ENCODE measurements at places on chromosomes 5 and 9. TPM values are rescaled to one million over a fixed set of nuclear protein-coding genes. Genes with fewer than 3 reads are reported as not detected.
A peak's percentile ranks its signal among the peaks of the same experiment; 100 is the strongest.

GRCh38 chr9:132008855-132009812 lies 70.5 kb downstream of the MED27 start:
- no peaks in the 10 kb centered on the region for H3K36me3 ChIP-seq
- peaks cover 9% of the 10 kb centered on the region for H3K4me1 ChIP-seq
- no peak for DNase-seq
- H3K27me3 ChIP-seq = no peaks in the 10 kb centered on the region

Gene OMD
- not detected for total RNA-seq

DNA sequence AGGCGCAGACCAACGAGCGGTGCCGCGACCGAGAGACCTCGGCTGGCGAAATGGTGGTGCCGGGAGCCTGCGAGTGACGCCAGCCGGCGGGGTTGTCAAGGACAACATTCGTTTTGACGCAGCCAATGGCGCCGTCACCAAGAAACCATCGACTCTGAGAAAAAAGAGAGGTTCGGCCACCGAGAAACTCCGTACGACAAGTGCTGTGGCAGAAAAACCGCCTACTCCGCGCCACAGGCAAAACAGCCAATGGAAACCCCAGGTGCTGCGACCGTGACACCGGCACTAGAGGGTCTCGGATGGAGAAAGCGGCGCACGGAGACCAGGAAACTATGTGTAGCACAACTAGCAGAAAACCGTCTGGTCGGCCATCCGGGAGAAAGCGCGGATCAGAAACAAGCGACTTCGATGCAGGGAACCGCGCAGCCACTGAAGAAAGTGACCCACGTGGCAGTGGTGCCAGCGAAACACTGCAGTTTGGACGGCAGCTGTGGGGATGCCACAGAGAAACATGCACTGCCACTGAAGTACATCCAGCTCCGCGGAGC lies 88.8 kb downstream of the ANXA2R start:
- DNase-seq = no peak
- no peaks in the 10 kb centered on the region for H3K4me1 ChIP-seq
- peaks cover 22% of the 10 kb centered on the region for H3K36me3 ChIP-seq

Gene CCDC107
- total RNA-seq = 8.0 TPM

Gene OLFML2A
- 0.88 TPM for total RNA-seq

Gene CYLC2
- not detected for total RNA-seq

Gene TMEM252
- not detected for total RNA-seq

DNA sequence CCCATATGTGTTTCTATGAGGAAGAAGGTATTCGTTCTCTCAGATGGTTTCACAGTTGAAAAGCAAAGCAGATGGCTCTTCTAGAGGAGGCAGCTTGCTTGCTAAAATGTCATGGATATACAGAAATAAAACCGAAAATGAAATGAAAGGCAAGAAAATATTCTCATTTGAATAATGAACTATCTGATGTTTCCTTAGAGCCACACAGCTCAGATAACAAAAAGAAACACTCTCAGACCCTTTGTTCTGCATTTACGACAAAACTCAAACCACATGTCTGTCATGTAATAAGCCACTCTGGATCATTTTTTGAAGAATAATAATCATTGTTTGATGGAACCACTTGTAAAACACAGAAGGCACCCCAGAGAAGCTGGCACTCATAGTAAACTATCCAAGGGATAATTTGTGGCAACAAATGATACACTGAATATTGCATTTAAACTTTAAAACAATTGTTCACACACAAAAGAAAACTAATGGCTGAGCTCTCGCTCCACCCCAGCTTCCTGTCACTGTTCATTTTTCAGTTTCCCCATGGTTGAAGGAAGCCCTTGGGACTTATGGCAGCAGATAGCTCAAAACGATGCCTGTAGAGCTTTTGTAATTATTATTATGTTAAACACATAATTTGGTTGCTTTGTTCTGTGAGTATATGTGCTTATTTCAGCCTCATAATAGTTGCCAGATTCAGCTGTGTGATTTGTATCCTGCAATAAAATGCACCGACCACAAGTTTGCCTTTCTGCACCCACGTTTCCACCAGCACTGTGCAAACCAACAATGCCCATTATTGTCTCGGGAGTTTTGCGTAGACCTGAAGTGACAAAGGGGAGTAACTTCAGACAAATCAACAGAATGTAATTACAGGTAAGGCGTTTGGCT lies 256.0 kb downstream of the TMEM167A start:
- H3K4me1 ChIP-seq = no peaks in the 10 kb centered on the region
- H3K27me3 ChIP-seq = no peaks in the 10 kb centered on the region
- no peak overlapping the region for H3K4me3 ChIP-seq
- H3K36me3 ChIP-seq = no peaks in the 10 kb centered on the region
- no peak overlapping the region for H3K27ac ChIP-seq

- no peak for DNase-seq
- no peak overlapping the region for H3K4me3 ChIP-seq
- no peak overlapping the region for H3K27ac ChIP-seq
- no peaks in the 10 kb centered on the region for H3K36me3 ChIP-seq
These were observed 318.6 kb upstream of the PIK3R1 start for GRCh38 chr5:67896930-67897313.

DNA sequence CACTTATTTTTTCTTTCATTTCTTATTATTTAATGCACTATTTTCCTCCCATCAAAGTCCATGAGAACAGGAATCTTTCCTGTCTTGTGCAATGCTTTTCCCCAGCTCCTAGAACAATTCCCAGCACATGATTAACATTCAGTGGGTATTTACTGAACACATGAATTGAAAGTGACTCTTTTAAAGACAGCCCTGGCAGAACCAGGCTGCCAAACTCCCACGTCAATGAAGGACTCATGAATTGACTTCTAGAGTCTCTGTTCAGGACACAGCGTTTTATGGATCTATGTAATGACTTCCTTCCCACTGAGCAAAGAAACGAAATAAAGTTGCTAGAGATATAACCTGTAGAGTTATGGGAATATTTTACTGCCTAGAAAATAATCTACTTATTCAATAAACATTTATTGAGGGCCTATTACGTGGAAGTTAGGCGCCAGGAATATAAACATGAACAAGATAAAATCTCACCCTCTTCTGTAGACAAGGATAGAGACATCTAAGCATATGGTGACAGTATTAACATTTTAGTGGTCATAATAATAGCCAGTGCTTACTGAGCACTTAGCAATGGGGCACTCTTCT lies 485.9 kb upstream of the KLF4 start:
- no peak overlapping the region for H3K27ac ChIP-seq
- no peak for DNase-seq

DNA sequence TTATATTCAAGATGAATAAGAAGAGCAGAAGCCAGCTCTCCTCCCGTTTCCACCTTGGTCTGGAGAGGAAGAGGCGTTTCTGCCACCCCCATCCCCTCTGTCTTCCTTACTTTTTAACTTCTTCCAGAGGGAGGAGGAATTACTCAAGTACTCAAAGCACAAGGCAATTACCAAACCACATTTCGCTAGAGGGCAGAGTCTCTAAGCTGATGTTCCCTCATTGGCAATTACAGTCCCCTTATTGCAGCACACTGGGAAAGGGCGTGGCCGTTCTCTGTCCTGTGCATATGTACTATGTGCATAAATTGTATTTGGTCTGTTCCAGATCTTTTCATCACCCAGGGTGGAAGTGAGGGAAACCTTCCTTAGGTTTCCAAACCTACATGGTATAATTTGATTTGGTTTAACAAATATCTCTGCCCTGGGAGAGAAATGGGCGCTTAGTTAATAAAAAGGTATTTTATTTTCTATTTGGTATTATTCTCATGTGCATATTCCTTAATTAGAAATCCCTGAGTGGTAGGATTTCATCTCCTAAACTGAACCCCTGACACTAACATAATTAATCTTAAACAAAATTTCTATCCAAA lies 29.8 kb upstream of the ALDOB start:
- peak; percentile 53 for DNase-seq
- H3K4me1 ChIP-seq = peaks cover 17% of the 10 kb centered on the region
- H3K4me3 ChIP-seq = no peak overlapping the region

DNA sequence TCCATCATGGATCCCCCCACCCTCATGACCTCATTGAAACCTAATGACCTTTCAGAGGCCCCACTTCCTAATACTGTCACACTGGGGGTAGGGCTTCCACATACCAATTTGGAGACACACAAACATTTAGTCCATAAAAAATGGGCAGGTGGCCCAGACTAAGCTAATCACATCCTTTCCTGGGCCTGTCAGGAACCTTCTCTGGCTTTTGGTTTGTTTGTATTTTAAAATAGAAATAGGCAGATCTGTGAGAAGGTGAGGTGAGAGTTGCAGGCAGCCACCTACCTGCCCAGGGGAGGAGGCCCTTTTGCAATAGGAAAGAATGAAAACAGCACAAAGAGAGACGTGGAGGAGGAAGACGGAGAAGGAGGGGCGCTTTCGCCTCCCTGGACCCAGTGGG lies 90.2 kb upstream of the BOD1 start:
- peaks cover under 1% of the 10 kb centered on the region for H3K27me3 ChIP-seq
- H3K36me3 ChIP-seq = no peaks in the 10 kb centered on the region
- no peaks in the 10 kb centered on the region for H3K4me1 ChIP-seq
- DNase-seq = no peak
- H3K4me3 ChIP-seq = no peak overlapping the region

Gene HK3
- 1.5 TPM for total RNA-seq

- H3K27me3 ChIP-seq = peaks cover 20% of the 10 kb centered on the region
- no peak overlapping the region for H3K27ac ChIP-seq
- no peak overlapping the region for H3K4me3 ChIP-seq
- DNase-seq = no peak
These were observed 250.9 kb downstream of the PSAT1 start for GRCh38 chr9:78547831-78548230.

GRCh38 chr9:130445268-130445983 lies 665 bp downstream of the ASS1 start:
- DNase-seq = peak; percentile 42
- H3K27ac ChIP-seq = no peak overlapping the region
- peak overlapping the region; percentile 72 for H3K4me3 ChIP-seq

DNA sequence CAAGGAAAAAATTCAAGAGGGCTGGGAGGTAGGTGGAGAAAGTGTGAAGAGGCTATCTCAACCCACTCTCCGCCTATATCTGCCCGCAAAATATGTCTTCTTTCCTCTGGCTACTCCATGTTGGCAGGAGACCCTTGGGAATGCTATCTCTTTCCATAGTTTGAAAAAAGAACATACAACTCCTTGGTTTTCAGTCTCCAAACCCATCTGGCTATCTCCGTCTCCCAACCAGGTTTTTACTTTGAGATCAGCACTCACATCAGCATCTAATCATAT lies 109.9 kb upstream of the IFNE start:
- H3K4me3 ChIP-seq = peak overlapping the region; percentile 77
- peaks cover 40% of the 10 kb centered on the region for H3K4me1 ChIP-seq
- H3K27me3 ChIP-seq = no peaks in the 10 kb centered on the region
- H3K27ac ChIP-seq = peak overlapping the region; percentile 81

GRCh38 chr5:125251703-125252102 lies 505.3 kb upstream of the ZNF608 start:
- H3K36me3 ChIP-seq = no peaks in the 10 kb centered on the region
- H3K27ac ChIP-seq = no peak overlapping the region
- no peaks in the 10 kb centered on the region for H3K27me3 ChIP-seq
- DNase-seq = no peak
- no peak overlapping the region for H3K4me3 ChIP-seq
- H3K4me1 ChIP-seq = no peaks in the 10 kb centered on the region

Gene EGFLAM
- total RNA-seq = not detected

- no peak overlapping the region for H3K27ac ChIP-seq
- DNase-seq = no peak
- no peak overlapping the region for H3K4me3 ChIP-seq
- no peaks in the 10 kb centered on the region for H3K4me1 ChIP-seq
These were observed 311.2 kb upstream of the SEMA6A start for GRCh38 chr5:116885825-116886224.

DNA sequence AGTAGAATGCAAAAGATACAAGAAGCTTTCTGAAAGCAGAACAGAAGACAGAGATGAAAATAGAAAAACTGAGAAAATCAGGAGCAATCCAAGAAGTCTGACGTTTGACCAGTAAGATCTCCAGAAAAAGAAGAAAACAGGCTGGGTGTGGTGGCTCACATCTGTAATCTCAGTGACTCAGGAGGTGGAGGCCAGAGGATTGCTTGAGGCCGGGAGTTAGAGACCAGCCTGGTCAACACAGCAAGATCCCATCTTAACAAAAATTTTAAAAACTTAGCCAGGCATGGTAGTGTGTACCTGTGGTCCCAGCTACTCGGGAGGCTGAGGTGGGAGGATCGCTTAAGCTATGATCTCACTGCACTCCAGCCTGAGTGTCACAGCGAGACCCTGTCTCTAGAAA lies 15.9 kb downstream of the RETREG1 start:
- H3K27ac ChIP-seq = no peak overlapping the region
- peaks cover 25% of the 10 kb centered on the region for H3K27me3 ChIP-seq
- no peaks in the 10 kb centered on the region for H3K4me1 ChIP-seq
- DNase-seq = no peak
- no peak overlapping the region for H3K4me3 ChIP-seq

Gene RAD50
- 35.9 TPM for total RNA-seq

DNA sequence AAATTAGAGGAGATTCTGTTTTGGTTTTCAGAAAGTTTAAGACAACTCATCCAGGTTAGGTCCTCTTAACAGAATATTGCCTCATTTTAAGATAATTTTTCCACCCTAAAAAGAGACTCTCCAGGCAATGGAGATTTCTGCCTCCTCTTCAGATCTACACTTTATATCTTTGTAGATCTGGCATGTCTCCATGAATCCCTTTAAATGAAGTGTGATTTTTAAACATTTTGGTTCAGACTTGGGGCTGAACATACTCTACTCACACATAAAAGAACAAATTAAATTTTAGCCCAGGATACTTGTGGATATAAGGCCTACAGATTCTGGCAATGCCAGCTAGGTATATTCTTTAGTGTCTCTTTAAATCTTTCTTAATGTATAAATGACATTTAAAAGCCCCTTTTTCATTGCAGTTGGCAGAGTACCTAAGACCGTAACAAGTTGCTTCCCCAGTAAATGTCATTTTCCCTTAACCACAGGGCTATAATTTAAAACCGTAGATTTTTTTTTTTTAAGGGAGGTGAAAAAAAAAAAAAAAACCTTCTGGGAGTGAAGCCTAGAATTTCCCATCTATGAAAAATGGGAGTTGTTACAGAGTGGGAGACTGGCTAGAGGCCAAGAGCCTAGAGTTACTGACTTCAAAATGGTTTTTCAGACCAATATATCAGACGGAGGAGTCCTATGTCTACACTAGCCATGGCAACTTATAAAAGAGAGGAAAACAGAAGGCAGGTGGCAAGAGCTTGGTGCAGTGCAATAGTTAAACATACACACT lies 207.8 kb upstream of the TARS1 start:
- H3K27ac ChIP-seq = no peak overlapping the region
- DNase-seq = no peak
- no peak overlapping the region for H3K4me3 ChIP-seq
- H3K27me3 ChIP-seq = no peaks in the 10 kb centered on the region
- no peaks in the 10 kb centered on the region for H3K4me1 ChIP-seq

Gene SLC6A7
- total RNA-seq = not detected

GRCh38 chr9:111910428-111910827 lies 13.8 kb downstream of the UGCG start:
- H3K36me3 ChIP-seq = peaks cover 63% of the 10 kb centered on the region
- DNase-seq = no peak

- H3K4me1 ChIP-seq = peaks cover 7% of the 10 kb centered on the region
- no peak overlapping the region for H3K4me3 ChIP-seq
- no peaks in the 10 kb centered on the region for H3K27me3 ChIP-seq
- H3K27ac ChIP-seq = no peak overlapping the region
- H3K36me3 ChIP-seq = no peaks in the 10 kb centered on the region
These were observed 2115.0 kb downstream of the MAT2B start for GRCh38 chr5:165620394-165620793.

All from Calu3 (cell line).